Fibroblast of skin of left quadriceps (primary cell): ENCODE measurements at places on chromosomes 3 and 15.

- DNase-seq: no peak
These were observed 603 bp downstream of the SCAPER start for GRCh38 chr15:76904461-76905012.

DNA sequence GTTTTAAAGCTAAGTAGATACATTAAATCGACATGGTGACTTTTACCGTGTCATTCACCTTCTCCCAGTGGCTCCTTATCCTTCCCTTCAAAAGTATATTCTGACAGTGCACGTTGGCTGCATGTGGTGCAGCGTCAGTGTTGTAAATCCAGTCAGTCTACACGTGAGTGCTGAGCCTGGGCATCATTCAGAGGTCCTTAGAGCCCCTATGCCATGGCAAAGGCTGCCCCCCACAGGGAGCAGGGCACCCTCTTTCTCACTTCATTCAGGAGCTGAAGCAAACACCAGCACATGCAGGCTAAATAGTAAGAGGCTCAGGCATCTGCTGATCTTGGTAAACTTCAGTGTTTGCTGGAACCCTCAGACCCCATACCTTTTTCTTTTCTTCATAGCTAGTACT is 43.3 kb downstream of the RASGRP1 start:
- DNase-seq: no peak

DNA sequence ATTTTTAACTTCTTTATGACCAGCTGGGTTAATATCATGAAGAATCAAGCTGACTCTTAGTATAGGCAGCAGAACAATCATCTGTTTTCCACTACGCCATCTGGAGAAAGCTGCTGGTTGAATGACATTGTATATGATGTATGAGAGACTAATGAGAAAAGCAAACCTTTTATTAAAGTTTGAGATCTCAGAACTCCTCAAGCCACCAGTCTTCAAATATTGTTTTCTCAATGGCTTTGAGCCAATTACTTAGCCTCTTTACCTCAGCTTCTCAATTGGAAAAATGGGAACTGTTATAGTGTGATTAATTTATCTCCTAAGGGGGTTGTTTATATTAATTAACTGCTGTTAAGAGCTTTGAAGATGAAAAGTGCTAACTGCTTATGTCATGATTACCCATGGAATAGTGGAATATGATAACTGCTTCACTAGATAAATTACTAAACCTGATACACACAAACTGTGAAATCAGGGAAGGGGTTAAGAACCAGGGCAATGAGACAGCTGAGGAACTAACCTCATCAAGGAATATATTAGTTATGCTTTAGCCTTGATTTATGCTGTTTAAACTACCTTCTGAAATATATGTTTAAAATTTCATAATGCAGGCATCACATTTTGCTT is 330.1 kb downstream of the SOX2 start:
- DNase-seq: no peak

DNA sequence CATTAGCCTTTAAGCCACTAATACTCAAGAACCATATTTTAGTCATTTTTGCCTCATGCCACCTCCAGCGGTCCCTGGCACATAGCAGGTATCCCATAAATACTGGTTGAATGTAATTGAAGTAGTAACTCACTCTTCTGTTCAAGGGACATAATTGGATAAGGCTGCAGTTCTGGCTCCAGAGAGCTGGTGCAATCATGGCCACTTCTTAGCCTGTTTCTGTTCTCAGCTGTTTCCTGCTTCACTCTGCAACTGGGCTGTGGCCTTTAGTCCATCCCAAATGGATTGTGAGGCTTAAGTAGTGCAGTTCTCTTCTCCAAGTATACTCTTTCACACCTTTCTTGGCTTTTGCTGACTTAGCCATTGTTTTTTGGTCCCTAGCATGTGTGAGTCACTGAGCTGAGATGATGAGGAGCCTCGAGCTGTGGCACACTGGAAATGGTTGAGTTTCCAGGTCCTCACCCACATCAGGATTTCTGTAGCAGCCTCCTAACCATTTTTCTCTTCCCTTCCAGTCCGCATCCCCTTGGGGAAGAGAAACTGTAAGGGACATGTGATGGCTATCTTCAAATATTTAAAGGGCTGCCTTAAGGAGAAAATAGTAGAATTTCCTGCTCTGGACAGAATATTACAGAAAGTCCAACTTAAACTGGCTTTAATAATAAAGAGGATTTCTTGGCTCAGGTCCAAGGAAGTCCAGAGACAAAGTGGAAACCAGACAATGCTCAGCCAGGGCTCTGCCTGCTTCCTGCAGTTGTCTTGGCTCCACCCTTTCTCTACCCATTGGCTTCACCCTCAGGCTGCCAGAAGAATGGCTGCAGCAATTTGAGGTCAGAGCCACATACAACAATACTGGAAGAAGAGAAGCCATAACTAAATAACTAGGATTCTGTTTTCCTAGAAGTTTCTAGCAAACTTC is 305.4 kb upstream of the ROPN1 start:
- no peak for DNase-seq

GRCh38 chr15:38944536-38944935 is 379.9 kb upstream of the RASGRP1 start:
- no peak for DNase-seq

- no peak for DNase-seq
These were observed 44.5 kb downstream of the OSBPL10 start for GRCh38 chr3:31936420-31937060.

- DNase-seq: no peak
These were observed 18.5 kb downstream of the SERPINI1 start for GRCh38 chr3:167754049-167754448.
